ENCODE measurements at places on chromosomes 2 and 18. TPM values are rescaled to one million over a fixed set of nuclear protein-coding genes. Genes with fewer than 3 reads are reported as not detected.

PMAIP1 gene
- 73.9 TPM for total RNA-seq

CPLX4 gene
- total RNA-seq = not detected

TM4SF20 gene
- total RNA-seq = not detected

SDC1 gene
- 187 TPM for total RNA-seq

ACMSD gene
- not detected for total RNA-seq

ATP8B1 gene
- total RNA-seq = 13.1 TPM

TMEM247 gene
- not detected for total RNA-seq

NYAP2 gene
- total RNA-seq = not detected

MYO5B gene
- total RNA-seq = 114 TPM

SERPINB10 gene
- total RNA-seq = not detected

SH3RF3 gene
- total RNA-seq = 11.3 TPM

FNDC4 gene
- total RNA-seq = 28.2 TPM

CYTIP gene
- total RNA-seq = 0.34 TPM

LAMA3 gene
- total RNA-seq = 126 TPM

SLC14A1 gene
- not detected for total RNA-seq

VIT gene
- not detected for total RNA-seq
